Activated naive CD4-positive, alpha-beta T cell treated with anti-CD3 and anti-CD28 coated beads, Interleukin-2, amount 50 U/mL, for 16 hours (primary cell): ENCODE measurements at places on chromosomes 6 and 20.

- DNase-seq: peak; percentile 43
These were observed 189.6 kb downstream of the GJA10 start for GRCh38 chr6:90083891-90084290.

DNA sequence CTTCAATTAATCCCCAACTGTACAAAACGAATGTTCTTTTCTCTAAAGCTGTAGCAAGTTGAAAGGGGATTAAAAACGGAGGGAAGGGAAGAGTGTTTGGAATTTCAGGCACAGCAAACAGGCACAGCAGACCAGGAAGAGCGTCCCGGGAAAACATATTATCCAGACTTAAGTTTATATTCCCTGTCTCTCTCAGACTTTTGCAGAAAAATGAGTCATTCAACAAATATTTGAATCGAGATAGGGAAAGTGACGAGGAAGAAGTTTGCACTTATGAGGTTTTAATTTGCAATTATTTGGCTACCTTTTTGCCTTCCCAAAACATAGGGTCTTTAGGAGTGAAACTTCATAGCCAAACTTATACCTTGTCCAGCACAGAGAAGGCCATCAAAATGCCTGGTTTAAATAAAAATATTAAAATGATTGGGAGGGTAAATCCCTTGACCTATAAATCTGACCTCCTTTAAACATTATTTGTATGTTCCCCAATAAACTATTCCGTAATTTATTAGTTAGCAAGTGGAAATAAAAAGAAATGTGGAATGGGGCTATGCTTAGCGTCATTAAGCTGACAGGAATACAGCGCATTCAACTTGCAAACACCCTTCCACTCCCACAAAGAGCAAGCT lies 16.0 kb downstream of the HFE start:
- no peak for DNase-seq

GRCh38 chr20:41524980-41525613 lies 93.1 kb downstream of the CHD6 start:
- DNase-seq: no peak

DNA sequence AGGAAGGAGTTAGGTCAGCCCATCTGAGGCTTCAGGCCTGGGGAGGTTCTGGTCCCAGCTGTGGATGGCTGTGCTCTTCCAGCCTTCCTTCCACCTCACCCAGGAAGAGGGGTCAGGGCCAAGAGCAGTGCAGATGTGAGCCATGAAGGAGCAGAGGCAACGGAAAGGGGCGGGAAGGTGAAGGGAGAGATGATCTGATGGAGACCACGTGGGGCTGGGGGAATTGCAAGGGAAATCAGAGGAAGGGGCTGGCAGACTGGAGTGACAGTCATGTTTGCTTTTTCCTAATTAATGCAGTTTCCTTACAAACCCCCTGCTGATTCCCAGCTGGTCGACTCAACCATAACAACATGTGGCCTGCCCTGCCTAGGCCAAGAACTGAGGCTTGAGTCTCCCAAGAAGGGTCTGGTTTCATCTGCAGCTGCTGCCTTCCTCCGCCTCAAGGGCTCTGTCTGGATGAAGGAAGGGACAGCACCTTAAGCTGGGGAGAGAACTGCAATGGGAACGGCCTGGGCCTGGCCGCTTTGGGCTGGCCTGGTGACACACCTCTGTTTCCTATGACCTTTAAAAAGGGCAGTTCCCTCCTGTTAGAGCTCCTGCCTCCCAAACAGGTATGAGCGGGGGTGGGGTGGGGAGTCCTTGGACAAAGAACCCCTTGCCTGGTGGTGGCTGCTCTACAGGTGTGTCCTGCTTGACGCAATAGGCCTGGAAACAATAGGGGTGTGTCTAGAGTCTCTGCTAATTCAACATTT lies 7.8 kb upstream of the MRPS18A start:
- DNase-seq: no peak

DNA sequence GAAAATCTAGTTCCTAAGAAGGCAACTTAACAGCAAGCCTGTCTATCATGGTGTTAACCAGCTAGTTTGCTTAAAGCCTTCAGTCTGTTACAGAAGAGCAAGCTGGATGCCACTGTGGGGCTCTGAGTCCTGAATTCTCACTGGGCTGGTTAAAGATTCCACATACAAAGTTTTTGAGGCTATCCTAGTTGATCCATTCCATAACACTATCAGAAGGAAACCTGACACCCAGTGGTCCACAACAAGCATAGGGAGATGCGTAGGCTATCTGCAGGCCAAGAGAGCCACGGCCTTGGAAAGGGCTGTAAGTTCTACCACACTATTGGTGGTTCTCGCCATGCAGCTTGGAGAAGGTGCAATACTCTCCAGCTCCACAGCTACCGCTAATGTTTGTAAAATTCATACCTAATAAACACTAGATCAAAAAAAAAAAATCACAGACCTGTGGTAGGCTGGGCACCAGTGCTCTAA lies 420 bp upstream of the MCCD1 start:
- no peak for DNase-seq

DNA sequence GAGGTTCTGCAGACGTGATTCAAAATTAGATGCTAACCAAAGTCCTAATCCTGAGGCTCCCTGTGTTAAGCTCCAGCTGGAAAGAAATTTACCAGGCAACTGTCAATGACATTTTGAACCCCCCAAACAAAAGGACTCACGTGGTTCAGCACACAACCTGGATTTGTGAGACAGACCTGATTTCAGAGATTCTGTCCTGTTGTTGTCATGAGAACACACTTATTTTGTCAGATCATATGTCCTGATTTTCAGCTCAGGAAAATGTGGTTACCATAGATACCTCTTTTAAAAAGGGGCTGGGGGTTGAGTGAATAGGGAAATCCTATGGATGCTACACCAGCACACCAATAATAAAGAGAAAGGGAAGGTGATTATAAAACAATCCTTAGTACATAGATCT lies 61.6 kb downstream of the MTFR2 start:
- DNase-seq: no peak

DNA sequence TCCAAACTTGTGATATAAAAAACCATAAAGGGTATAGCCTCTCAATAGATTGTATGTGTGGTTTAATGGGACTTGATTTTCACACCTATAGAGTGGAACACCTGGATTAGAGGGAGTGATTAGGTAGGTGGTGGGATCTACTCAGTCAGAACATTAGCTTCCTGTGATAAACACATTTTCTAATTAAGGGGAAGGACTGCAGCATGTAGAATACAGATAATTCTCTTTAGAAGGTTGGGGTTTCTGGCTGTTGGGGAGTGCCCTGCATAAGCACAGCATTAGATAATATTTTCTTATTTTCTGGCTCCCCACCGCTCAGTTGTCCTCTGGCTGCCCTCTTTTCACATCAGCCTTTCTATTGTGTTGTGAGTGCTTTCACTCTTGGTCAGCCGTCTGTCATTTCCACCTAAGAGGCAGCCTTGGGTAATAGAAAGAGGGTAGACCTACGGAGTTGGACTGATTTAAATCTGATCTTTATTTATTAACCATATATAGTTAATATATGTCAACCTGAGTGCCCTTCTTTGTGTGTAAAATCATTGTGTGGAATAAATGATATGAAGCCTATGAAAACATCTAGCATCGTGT lies 8.0 kb downstream of the CSE1L start:
- DNase-seq: no peak

DNA sequence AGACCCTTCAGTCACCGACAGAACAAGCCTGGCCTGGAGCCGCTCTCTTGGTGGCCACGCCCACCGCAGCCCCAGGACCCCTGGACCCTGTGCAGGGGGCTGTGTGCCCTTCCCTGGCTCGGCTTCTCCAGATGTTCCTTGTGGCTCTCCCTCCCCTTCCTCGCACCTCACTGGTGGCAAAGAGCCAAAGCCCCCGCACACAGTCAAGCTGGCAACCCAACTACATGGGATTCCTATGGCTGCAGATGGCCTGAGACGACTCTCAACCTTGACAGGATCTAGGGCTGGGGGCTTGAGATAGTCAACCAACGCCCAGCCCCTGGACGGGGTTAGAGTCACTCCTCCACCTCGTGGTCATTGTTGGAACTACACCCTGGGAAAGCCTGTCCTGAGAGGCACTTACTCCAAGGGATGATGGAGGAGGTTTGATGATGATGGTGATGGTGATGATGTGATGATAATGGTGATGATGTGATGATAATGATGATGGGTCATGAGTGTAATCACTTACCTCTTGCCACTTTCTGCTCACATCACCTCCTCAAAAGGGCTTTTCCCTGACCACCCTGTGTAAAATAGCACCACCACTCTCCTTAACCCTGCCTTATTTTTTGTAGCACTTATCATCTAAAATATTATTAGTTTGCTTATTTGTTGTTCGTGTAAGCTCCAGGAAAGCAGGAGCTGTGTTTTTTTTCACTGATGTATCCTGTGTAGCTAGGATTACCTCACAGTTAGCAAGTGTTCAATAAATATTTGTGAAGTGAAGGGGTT lies 278.4 kb downstream of the LRFN2 start:
- peak; percentile 53 for DNase-seq

- no peak for DNase-seq
These were observed at the start of gene POPDC3 for GRCh38 chr6:105179244-105180065. TSS of gene POPDC3 (minus strand) at chr6:105180014. CDS start at chr6:105161909, 18,105 bp downstream.

DNA sequence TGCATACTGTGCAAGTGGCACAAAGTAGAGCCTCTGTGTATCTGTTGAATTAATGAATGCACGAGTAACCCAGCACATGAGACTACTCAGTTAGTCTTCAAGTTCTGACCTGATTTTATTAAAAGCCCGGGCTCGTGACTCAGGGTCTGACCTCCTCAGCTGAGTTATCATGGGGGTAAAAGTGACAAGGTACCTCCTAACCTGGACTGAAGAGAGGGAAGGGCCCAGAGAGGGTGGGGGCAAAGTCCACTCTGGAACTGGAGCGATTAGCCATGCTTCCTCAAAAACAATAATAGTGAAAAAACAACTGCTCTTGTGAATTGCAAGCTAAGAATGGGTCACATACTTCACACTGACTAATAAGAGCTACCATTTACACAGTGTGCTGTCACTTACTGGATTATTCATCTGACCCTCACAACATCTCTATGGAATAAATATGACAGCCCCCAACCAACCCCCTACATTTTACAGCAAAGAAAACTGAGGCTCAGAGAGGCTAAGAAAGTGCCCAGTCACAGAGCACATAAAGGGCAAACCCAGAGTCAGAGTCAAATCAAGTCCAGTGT lies 26.7 kb downstream of the TRERF1 start:
- no peak for DNase-seq

DNA sequence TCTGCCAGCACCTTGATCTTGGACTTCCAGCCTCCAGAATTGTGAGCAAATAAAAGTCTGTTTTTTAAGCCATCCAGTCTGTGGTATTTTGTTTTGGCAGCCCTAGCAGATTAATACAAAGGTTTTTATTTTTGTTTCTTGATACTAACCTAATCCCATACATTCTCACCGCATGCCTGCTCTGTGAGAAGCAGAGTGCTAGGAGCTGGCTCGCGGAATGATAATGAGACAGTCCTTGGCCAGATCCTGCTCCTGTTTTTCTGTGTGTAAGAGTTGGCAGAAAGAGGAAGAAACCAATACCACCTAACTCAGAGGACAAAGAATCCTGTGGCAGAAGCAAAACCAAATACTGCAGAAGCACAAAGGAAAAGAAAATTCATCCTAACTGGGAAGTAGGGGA lies 82.6 kb downstream of the KIF16B start:
- DNase-seq: no peak

- no peak for DNase-seq
These were observed 104.6 kb downstream of the LRFN2 start for GRCh38 chr6:40482532-40482931.

- no peak for DNase-seq
These were observed 11.4 kb upstream of the TSPYL4 start for GRCh38 chr6:116265041-116265829.

- no peak for DNase-seq
These were observed 67.3 kb downstream of the KLHL32 start for GRCh38 chr6:96991618-96992342.

GRCh38 chr6:50600280-50600679 lies 113.0 kb upstream of the TFAP2D start:
- no peak for DNase-seq

DNA sequence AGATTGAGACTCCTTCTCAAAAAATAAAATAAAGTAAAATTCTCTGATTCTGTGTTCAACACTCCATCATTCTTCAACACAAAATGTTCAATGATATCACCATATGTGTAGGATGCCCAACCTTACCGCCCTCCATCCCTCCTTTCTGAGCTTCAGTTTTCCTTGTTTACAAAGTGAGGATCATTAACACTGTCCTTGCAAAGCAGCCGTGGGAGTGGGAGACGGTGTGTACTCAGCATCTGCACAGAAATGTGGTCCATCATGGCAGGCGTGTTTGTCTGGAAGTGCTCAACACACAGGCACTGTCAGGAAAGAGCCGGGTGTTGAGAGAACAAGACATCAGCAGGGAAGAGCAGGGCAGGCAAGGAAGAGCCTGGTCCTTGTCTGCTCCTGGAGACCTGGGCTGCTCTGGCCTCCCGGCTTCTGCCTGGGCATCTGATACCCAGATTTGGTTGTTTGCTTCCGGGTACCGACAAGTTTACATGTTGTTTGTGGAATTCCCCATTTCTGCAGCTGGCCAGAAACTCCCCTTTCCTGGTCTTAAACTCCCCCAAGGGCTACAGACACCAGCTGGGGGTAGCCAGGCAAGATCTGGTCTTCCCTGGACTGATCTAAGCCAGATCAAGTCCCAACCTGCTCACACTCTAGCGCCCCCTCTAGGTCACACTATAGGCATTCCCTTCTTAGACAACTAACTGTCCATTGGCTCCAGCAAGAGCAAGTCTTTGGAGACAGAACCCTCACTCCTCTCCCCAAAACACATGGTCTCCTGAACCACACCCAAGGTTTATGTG lies 26.7 kb upstream of the TTPAL start:
- no peak for DNase-seq

- DNase-seq: no peak
These were observed 25.5 kb downstream of the COL11A2 start for GRCh38 chr6:33166811-33167210.

DNA sequence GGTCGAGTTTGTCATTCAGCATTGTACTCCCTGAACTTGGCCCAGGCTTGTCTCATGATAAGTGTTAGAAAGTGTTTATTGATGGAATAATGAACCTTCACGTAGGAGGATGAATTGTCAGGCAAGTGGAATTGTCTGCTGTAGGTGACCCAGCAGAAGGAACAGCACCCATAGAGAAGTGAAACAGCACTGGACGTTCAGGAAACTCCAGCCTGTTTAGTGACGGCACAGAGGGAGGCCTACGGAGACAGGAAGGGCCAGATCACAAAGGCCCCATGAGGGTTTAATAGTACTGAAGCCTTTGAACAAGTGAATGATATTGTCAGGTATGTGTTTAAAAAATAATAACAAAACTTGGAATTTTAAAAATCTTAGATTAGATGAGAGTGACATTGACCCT lies 2.9 kb downstream of the STX11 start:
- DNase-seq: no peak

DNA sequence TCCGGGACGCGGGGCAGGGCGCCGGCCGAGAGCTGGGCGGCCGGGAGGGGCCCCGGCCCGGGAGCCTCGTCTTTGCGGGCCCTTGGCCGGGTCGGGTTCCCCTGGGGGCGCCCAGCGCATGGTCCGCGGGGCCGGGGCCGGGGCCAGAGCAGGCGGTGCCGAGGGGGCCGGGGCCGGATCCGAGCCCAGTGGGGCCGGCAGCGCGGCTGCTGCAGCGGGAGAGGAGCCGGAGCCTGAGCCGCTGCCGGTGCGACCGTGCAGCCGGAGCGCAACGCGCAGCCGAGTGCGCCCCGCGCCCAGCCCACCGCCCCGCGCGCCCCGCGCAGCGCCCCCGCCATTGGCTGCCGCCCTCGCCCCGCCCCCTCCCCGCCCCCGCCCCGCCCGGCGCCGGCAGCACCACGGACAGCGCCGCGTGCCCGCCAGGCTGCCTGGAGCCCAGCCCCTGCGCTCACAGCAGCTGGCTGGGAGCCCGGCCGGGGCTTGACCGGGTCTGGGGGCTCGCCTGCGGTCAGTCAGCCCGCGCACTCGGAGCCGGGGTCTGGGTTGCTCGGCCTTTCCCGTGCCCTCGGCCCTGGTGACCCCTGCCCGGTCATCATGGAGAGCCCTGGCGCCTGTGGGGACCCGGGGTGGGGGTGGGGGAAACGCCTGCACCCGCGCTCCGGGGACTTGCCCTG lies at the start of gene HRH3:
TSS of gene HRH3 (minus strand) at position 287 of the 674 bp plus-strand sequence. CDS start 308 bp downstream, outside the sequence.
- peak; percentile 28 for DNase-seq
